CD8-positive, alpha-beta memory T cell (primary cell): ENCODE measurements at places on chromosomes 5 and 9. TPM values are rescaled to one million over a fixed set of nuclear protein-coding genes. Genes with fewer than 3 reads are reported as not detected.

TMEM8B gene
- total RNA-seq = 2.1 TPM

DNA sequence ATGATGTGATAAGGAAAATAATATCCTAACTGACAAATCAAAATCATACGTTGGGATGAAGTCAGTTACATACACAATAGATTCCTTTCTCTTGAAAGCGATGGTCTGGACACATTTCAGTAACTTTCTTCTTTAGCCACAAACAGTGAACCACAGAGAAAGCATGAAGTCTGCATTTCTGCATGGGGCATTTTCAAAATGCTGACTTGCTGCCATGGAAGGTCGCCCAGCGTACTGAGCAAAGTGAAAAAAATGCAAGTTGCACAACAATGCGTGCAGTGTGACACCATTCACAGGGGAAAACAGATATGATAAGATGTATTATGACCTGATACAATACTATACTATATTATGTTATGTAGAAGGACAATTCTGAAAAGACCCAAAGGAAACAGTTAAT, 146.3 kb downstream of the SNX18 start:
- DNase-seq = no peak

PLCXD3 gene
- total RNA-seq = not detected

- DNase-seq = no peak
These were observed 276.0 kb downstream of the AUH start for GRCh38 chr9:91085517-91086291.

DNA sequence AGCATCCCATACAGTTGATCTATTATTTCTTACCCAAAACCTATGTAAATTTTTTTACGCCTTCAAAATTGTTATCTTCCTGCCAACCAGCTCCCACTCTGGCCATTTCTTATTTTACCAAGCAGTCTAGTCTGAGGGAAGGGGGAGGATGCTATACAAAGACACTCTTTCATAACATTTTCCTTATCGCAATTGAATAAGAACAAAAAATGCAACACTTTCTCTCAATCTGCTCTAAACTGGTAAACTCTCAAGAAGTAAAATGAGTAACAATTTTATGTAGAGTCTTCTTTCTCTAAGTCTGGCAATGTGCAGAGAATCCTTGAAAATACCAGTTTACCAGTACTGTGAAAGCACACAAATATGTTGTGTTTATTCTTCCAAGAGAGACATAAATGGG, 1216.3 kb downstream of the PTPRD start:
- no peak for DNase-seq

IFNA2 gene
- total RNA-seq = not detected

FREM1 gene
- total RNA-seq = not detected

- no peak for DNase-seq
These were observed 10.9 kb upstream of the RHOBTB3 start for GRCh38 chr5:95720094-95720786.

BTNL8 gene
- total RNA-seq = 0.13 TPM

CCNH gene
- total RNA-seq = 57.5 TPM

DNA sequence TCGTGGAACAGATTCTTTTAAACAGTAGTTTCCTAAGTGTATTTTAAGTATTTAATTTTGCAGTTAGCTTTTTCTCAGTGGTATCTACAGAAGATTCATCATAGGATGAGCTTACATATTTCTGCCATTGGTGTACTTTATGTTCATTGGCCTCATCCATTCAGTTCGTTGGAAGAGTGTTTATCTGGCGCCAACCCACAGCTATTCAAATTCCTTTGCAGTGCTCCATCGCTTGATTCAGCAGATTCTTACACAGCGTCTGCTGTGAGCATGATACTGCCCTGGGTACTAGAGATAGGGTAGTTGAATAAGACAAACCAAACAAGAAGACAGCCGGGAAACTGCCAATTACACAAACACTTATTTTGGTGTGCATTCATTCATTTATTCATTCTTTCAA, 55.1 kb downstream of the NUP214 start:
- DNase-seq = no peak

GRCh38 chr5:38562444-38563210, 6.2 kb upstream of the LIFR start:
- DNase-seq = no peak

GRCh38 chr9:125435776-125436612, 174.4 kb downstream of the GAPVD1 start:
- no peak for DNase-seq

DNA sequence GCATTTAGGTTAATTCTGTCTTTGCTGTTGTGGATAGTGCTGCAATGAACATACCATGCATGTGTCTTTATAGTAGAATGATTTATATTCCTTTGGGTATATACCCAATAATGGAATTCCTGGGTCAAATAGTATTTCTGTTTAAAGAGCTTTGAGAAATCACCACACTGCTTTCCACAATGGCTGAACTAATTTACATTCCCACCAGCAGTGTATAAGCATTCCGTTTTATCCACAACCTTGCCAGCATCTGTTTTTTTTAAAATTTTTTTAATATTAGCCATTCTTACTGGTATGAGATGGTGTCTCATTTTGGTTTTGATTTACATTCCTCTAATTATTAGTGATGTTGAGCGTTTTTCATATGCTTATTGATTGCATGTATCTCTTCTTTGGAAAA, 15.5 kb upstream of the TARS1 start:
- no peak for DNase-seq

DNA sequence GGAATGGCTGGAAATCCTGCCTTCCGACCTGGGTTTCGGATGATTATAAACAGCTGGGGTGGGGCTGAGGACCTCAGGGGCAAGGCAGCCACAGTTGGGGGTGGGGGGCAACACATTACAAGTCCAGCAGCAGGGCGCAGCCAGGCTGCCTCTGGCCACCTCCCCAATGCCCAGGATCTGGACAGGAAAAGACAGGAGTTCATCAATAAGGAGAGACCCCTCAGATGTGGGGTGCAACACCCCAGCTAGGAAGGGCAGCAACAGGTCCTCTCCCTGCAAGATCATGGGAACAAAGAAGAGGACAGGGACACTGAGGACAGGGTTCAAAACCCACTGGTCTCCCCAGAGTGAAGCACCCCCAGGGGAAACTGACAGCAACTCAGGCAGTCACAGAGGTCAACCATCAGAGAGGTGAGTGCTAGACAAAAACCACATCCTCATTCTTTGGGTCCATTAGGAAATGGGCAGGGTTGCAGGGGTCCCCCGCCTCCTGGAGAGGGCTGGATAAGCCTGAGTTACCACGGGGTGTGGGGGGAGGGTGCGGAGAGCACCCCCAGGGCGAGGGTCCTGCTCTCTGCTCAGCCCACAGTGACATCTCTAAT, 33.5 kb downstream of the SEMA4D start:
- DNase-seq = no peak

- no peak for DNase-seq
These were observed 24.8 kb downstream of the DPYSL3 start for GRCh38 chr5:147485046-147485445.

NREP gene
- total RNA-seq = 3.9 TPM

SPATA9 gene
- total RNA-seq = not detected

- DNase-seq = no peak
These were observed 12.5 kb downstream of the ST8SIA4 start for GRCh38 chr5:100890461-100891008.

FOXD4 gene
- 0.22 TPM for total RNA-seq

- peak; percentile 45 for DNase-seq
These were observed 231.6 kb downstream of the SLF1 start for GRCh38 chr5:94849821-94850736.

LIX1 gene
- not detected for total RNA-seq

PCDHGB4 gene
- total RNA-seq = 0.13 TPM

DNA sequence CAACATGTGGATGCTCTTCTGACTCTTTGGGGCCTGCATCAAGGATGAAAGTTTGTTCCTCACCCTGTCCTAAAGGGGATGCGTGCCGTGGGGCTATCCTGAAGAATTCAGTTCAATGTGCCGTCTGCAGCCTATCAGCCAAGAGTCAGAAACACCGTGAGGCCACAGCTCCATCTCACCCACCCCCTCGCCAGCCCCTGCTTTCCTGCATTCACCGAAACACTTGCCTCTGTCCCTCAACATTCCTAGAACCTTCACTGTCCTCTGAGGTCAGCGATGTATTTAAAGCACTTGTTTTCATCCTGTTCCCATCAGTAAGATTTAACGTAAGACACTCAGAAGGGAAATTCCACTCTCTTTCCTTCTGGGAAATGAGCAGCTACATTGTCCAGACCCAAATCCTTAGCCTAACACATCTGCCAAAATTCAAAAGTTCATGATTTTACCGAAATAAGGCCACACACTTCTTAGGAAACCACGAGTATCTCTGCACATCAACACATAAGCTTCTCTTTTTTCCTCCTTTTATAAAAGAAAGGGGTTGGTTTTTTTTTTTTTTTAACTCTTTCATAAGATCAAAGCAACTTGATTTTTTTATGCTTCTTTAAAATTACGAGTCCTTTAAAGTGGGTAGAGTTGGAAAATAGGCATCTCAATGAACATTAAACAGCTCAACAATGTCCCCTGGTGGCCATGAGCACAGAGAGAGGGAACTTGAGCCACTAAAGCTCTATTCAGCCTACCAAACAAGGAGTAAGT, 100.7 kb downstream of the SUSD1 start:
- peak; percentile 49 for DNase-seq

DNA sequence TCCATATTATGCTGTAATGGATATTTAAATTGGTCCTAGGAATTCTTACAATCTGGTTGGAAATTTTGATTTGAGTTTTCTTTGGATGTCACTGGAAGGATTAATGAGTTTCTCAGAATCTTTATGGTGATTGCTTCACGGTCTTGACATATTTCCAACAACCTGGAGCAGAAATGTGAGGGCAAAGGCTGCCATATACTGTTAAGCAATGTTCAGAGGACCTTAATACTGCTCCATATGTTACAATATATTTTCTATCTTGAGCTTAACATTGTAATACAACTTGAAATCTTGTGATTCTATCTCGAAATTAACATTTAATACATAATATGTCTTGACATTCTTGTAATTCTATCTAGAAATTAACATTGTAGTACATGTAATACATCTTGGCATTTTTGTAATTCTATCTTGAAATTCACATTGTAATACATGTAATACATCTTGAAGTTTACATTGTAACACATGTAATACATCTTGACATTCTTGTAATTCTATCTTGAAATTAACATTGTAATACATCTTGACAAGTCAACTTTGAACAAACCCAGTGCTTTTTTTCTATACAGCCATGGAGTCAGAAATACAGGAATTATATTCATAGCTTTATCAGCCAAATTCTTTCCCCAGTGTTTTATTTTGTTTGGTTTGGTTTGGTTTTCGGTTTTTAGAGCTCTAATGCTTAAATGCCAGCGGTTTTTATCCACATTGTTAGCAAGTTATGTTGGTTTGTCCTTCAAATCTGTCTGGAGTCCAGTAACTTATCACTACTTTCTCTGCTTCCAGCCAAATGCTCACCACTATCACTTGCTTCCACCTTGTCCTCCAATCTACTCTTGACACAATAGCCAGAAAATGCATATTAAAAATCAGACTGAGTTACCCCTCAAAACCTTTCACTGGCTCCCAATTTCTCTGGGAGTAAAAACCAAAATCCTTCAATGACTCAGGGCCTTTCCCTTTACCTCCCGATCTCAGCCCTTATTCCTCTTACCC, 3.0 kb upstream of the TUT7 start:
- no peak for DNase-seq

- no peak for DNase-seq
These were observed 125.3 kb downstream of the ST8SIA4 start for GRCh38 chr5:100777680-100778300.

DNA sequence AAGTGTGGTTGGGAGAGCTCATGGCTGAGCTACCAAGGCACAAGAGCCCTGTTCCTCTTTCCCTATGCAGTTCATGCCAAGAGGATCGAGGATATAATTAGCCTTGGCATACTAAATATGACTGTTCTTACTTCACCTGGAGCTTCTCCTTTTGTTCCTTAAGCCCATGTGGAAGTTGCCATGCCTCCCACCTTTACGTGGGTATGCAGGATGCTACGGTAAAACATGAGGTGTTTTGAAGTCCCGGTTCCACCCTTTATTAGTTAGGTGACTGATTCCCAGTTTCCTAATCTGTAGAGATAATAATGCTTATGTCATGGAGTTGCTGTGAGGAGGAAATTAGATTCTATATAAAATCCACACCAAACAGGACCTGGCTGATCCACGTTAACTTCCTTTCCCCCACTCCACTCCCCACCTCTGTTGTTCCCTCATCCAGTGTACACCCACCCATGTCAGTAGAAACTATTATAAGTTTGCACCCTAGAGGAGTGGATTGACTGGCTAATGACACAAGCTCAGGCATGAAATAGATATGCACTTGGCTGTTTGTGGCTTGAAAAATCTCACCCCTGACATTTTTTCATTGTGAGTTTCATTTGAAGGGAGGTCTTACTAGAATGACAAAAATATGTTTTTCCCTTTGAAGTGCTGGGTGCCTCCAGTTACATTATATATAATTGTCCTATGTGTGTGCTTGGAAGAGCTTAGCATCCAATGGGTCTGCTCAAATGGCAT, 36.8 kb upstream of the SHOC1 start:
- DNase-seq = no peak

CCNJL gene
- not detected for total RNA-seq

DNA sequence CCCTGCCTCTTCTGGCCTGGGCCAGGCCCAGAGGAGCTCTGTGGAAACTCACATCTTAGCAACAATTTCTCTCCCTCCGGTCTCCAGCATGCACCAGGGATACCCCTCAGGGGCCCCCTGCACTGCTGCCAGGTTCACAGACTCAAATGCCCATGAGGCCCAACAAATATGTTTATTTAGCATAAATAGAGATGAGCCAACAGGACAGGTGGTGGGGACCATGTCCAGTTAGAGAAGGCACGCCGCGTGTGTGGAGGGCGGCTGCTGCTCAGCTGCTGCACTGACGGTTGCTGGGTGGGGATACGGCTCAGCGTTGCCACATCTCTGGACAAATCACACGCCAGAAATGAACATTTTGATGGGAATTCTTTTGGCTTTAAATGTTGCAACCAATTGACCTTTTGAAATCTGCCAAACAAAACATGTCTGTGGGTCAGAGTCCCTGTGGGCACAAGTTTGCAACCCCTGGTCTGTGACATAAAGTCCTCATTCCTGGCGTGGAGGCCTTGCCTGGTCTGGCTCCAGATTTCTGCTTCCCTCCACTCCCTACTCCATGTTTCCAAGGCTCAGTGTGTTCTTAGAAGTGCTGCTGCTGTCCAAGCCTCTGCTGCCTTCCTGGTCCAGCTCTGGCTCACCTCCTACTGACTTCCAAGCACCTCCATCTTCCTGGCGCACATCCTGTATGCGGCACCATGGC, 88.9 kb downstream of the AMBP start:
- DNase-seq = no peak

- no peak for DNase-seq
These were observed 11.0 kb upstream of the ABLIM3 start for GRCh38 chr5:149130121-149130914.

DNA sequence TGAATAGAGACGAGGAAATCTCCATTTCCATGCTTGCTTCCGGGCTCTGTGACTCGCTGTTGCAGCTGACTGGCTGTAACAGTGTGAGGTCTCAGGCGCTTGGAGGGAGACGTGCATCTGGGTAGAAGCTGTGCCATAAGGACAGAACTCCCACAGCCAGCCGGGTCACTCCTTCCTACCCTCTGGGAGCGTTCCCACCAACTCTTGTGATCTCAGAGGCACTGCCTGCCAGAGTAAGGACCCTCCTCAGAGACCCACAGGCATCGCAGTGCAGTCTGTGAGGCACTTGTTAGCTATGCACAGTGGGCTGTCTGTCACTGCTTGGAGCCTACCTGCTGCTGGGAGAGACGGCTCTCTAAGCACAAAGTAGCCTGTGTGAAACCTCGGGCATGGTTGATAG, 203.4 kb upstream of the SEMA6A start:
- no peak for DNase-seq
